ENCODE measurements at places on chromosomes 16 and 17. TPM values are rescaled to one million over a fixed set of nuclear protein-coding genes. Genes with fewer than 3 reads are reported as not detected.

The UBALD1 gene
- total RNA-seq = 3.2 TPM

The WNT3 gene
- total RNA-seq = 6.1 TPM

The PFAS gene
- 34.7 TPM for total RNA-seq

The NAGS gene
- total RNA-seq = 0.25 TPM

The RAPGEFL1 gene
- total RNA-seq = 15.5 TPM

The METRN gene
- 6.9 TPM for total RNA-seq

The TXNL4B gene
- total RNA-seq = 13.0 TPM

The PDF gene
- total RNA-seq = 9.3 TPM

The HCRT gene
- not detected for total RNA-seq

The CEP295NL gene
- 1.7 TPM for total RNA-seq

The CD79B gene
- total RNA-seq = not detected

The SCPEP1 gene
- 2.7 TPM for total RNA-seq

The SLC5A11 gene
- total RNA-seq = not detected

The TAT gene
- total RNA-seq = not detected

The PLLP gene
- 1.5 TPM for total RNA-seq

The FKBP10 gene
- 8.4 TPM for total RNA-seq

The KRT33A gene
- total RNA-seq = not detected

The MYOCD gene
- total RNA-seq = 0.25 TPM

The FOXL1 gene
- total RNA-seq = 0.49 TPM

Data from temporal lobe (tissue), 4 donors.